Activated CD8-positive, alpha-beta memory T cell treated with anti-CD3 and anti-CD28 coated beads for 4 hours (primary cell): ENCODE measurements at places on chromosomes 7 and 10.

DNA sequence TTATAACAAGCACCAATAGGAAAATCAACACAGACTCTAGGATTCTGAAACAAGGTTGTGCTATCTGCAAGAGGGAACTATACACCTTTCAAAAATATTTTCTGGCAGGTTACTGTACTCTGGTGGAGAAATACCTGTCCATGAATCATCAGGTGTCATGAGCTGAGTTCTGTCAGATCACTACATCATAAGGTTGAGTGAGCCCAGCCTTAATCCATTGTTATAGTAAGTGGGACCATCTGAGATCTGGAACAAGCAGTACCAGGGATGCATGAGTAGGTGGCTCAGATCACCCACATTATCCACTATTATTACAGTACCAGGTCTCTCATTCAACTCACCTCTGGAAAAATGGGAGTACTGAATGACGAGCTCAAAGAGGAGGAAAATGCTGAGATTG, 212.4 kb downstream of the DGKI start:
- DNase-seq, result no peak

- no peak for DNase-seq
These were observed 222.1 kb downstream of the WDR37 start for GRCh38 chr10:1278306-1278705.

GRCh38 chr7:36639826-36640225, 84.5 kb downstream of the AOAH start:
- DNase-seq, result no peak

- no peak for DNase-seq
These were observed 9.5 kb upstream of the KAZALD1 start for GRCh38 chr10:101052285-101052684.

DNA sequence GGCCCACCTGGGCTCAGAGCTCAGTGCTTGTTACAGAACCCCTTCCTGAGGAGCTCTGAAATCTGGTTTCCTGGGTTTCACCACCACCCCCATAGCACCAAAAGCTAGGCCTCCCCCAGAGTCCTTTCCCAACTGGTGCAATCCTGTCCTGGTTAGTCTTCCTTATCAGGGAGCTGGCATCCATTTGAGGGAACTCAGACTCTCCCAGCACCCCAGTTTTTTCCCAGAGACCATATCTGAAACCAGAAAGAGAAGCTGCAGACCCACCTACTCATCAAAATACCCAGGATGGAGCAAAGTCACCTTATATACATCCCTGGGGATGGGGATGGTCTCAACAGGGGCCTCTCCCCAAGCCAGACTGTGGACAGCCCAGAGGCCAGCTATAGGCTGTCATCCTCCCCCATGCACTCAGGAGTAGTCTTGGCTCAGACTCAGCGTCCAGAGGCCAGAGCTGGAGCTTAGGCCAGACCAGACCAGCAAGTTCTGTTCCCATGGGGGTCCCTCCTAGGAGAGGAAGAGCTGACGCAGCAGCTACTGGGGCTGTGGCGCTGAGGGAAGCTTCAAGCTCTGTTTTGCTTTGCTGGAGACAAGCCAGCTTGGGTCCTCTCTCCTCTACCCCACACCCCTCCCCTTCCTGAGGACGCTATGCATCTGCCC, 3.0 kb downstream of the TBATA start:
- no peak for DNase-seq

DNA sequence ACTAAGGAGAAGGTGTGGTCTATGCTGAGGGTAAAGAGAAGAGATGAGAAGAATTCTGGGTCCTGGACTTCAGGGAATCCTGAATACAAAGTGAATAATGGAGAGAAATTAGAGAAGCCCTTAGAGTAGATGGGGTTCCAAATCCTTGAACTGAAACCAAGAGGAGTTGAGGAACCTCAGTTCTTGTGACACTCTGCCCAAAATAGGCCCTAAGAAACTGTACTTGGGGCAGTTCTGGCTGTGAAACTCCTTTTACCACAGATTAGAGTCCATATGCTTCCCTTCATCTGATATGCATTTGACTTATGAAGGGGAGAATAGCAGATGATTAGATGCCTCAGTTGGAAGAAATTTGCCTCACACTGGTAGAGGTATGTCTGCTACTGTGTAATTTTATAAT, 19.0 kb downstream of the TES start:
- DNase-seq, result no peak

DNA sequence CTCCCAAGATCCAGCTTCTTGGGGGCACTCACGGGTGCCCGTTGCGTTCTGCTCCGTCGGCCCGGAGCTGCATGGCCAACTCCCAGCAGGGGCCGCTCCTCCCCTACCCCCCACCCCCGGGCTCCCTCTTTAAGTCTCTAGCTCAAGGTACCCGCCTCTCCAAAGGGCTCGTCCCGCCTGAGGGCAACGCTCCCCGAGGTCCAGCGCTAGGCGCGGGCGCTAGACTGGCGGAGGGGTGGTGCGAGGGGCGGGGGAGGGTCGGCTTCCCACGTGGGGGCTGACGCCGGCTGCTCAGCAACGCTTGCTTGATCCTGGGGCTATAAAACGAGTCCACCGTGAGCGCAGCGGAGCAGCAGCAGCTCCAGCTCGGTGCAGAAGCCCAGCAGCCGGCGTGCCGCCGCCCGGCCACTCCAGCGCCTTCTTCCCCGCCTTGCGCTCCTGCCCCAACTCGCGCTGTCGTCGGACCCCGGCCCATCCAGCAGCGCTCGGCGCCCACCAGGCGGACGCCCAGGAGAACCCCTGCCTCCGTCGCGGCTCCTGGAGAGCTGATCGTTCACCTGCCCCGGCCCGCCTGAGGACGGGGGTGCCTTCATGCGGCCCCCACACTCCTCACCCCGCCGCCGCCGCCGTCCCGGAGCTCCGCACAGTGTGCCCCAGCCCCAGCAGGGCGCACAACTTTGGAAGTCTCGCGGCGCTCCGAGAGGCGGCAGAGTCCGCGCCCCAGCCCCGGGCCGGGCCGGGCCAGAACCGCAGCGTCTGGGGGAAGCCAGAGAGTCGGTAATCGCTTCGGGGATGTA, at the start of gene ADRA2A:
TSS of gene ADRA2A (plus strand) at position 348 of the 797 bp plus-strand sequence. CDS start 968 bp downstream, outside the sequence.
- no peak for DNase-seq

GRCh38 chr10:45096001-45096400, 95.3 kb downstream of the ZNF22 start:
- DNase-seq, result no peak

- no peak for DNase-seq
These were observed 220.3 kb downstream of the PHTF2 start for GRCh38 chr7:78018641-78019446.

- no peak for DNase-seq
These were observed 27.4 kb upstream of the CAPZA2 start for GRCh38 chr7:116834815-116835504.

GRCh38 chr10:73126343-73126742, 16.1 kb downstream of the NUDT13 start:
- DNase-seq, result no peak

- DNase-seq, result no peak
These were observed 171.8 kb downstream of the SUGCT start for GRCh38 chr7:40306596-40306995.
